ENCODE measurements at places on chromosomes 2 and 18. TPM values are rescaled to one million over a fixed set of nuclear protein-coding genes. Genes with fewer than 3 reads are reported as not detected.

Gene BMP10
- not detected for total RNA-seq

Gene SH3BP4
- 47.3 TPM for total RNA-seq

Gene TLX2
- 3.4 TPM for total RNA-seq

Gene MERTK
- 3.9 TPM for total RNA-seq

Gene SDC1
- 362 TPM for total RNA-seq

Gene BIN1
- 58.9 TPM for total RNA-seq

Gene RESP18
- not detected for total RNA-seq

Gene RPRM
- total RNA-seq: 1.4 TPM

DNA sequence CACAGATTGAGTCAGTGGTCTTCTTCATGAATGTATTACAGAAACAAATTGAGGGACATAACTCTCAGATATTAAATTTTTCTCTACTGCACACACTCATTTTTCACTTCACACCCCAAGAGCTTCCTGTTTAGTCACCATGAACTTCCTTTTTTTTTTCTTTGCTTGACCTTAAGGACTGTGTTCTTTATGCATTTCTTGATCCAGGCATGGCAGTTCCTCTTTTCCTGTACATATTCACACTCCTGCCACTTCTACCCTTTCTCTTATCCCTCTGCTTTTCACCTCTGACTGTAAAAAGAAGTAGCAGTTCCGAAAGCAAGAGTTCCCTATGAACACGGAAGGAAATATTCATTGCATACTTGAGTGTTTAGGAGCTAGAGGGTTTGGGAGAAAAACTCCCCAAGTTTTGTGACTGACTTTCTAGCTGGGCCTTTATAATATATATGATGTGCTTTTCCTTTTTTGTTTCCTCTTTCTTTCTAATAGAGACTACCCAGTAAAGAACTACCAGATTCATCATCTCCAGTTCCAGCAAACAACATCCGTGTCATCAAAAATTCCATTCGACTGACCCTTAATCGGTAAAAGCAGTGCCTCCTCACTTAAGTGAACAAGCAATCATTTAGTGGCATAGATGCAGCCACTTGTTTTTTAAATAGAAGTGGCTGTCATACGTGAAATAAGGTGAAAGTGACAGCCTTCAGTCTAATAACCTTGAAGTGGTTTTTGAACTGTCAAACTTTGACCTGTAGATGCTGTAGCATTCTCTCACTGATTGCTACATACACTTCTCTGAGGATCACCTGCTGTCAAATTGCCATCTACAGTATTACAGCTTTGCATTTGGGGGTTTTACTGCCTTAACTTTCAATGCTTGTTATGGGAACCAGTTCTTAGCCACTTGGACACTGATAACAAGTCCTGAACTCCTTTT is 40.8 kb downstream of the PAPOLG start:
- no peak for DNase-seq

GRCh38 chr2:237490009-237490711 is 3.1 kb downstream of the MLPH start:
- DNase-seq: peak; percentile 94

DNA sequence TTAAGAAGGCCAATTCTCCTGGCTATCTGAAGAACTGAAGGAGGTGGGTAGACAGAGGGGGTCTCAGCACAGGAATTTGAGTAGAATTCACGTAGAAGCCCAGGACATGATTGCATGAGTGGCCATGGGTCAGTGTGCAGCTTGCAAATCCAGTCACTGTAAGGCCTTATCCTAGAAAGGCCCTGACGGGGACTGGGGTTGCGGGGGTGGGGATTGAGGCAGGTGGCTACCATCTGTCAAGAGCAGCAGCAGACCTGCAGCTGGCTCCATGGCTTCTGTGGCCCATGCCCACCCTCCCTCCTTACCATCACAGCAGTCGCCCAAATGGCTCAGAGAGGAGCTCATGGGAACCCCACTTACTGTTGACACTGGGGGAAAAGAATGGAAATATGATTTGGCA is 34.6 kb upstream of the SLC14A1 start:
- DNase-seq: no peak

GRCh38 chr2:44833171-44834069 is 108.1 kb upstream of the SIX3 start:
- DNase-seq: peak; percentile 46

DNA sequence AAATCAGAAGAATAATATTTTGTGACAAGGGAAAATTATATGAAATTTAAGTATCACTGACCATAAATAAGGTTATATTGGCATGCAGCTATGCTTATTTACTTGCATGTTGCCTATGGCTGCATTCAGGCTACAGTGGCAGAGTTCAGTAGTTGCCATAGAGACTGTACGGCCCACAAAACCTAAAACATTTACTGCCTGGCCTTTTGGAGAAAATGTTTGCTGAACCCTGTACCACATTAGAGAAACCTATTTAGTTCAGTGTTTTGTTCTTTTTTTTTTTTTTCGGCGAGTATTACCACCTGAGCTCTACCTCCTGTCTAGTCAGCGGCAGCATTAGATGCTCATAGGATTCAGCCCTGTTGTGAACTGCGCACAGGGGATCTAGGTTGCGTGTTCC is 163.7 kb downstream of the MCFD2 start:
- no peak for DNase-seq

DNA sequence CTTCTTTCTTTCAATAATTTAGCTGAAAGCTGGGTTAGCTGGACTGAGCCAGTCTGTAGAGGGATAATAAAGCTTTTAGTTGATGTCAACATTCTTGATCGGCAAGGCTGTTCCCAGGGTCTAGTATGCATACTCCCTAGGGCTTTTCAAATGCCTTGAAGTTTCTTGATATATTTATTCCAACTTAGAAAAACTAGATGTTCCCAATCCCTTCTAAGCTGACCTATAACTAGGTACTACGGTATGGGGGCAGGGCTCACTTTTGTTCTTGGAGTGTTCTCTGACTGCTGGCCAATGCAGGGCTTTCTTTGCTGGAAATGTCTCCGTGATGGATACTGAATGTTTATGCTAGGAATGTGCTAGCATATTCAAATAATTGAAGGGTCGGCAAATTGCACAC is 258.6 kb upstream of the TANK start:
- DNase-seq: no peak

- DNase-seq: no peak
These were observed 29.8 kb upstream of the GALM start for GRCh38 chr2:38636069-38636468.

DNA sequence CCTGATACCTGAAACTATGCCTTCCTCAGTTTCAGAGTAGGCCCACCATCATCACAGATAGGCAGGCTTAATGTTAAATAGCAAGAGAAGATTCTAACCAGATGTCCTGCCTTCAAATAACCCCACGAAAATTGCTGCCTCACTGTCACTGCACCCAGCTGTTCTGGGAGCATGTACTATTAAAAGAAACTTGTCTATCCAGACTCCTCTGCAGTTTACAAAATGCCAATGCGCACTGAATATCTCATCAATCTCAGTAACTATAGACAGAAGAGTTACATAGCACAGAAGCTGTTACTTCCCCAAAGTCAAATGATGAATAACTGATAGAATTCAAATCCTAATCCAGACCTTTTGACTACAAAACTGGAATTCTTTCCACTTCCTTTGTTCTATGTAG is 43.9 kb downstream of the WDR75 start:
- no peak for DNase-seq

DNA sequence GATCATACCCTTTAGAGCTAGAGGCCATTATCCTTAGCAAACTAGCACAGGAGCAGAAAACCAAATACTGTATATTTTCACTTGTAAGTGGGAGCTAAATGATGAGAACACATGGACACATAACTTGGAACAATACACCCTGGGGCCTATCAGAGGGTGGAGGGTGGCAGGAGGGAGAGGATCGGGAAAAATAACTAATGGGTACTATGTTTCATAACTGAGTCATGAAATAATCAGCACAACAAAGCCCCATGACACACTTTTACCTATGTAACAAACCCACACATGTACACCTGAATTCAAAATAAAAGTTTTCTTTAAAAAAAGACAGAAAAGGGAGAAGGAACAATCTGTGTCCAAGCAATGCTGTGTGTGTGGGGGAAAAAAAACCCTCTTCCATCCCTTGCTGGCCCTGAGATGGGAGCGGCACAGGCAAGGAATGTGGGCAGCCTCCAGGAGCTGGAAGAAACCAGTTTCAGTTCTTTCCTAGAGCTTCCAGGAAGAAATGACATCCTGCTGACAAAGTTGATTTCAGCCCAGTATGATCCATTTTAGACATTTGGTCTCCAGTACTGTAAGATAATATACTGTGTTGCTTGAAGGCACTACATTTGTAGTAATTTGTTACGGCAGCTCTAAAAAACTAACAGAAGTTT is 458.7 kb upstream of the CNTNAP5 start:
- peak; percentile 61 for DNase-seq

- DNase-seq: no peak
These were observed 1082.0 kb downstream of the DPP10 start for GRCh38 chr2:115524452-115524851.

- DNase-seq: no peak
These were observed 5.0 kb downstream of the THSD7B start for GRCh38 chr2:136770384-136770783.

DNA sequence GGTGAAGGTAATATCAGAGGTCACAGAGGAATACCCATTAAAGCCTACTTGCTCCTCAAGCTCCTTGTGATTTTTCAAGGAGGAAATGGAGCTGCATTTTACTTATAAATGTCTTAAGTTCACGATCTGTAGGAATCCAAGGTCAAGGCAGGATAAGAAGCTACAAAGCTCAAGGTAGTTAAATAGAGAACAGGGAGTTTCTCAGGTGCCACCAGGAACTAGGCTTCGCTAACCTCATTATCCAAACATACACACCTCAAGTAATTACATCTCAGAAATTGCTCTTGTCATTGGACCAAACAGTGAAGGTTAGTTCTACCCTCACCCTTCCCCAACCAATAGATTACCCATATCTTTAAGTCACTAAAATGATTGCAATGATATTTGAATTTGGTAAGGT is 317.4 kb upstream of the HNRNPA3 start:
- no peak for DNase-seq

DNA sequence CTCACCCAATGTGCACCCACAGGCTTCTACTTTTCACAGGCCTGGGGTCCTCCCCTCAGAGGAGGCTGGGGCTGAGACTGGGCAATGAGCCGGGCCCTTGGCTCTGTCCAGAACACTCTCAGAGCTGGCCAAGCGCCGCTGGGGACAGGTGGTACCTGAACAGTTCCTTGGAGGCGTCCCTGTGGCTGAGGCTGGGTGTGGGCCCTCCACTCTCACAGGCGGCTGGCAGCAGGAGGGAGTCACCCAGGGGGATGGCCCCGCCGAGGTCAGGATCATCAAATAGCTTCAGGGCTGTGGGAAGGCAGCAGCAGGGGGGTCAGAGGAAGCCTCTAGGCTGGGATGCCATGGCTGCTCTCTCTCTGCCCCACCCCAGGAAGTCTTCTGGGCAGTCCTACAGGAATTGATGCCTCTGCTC is 27.1 kb downstream of the HS1BP3 start:
- no peak for DNase-seq

Measured in PC-3 (cell line).